ENCODE measurements at places on chromosomes 13 and 19.
A peak's percentile ranks its signal among the peaks of the same experiment; 100 is the strongest.

- DNase-seq, result no peak
These were observed 42.1 kb upstream of the TPM4 start for GRCh38 chr19:16034180-16034579.

DNA sequence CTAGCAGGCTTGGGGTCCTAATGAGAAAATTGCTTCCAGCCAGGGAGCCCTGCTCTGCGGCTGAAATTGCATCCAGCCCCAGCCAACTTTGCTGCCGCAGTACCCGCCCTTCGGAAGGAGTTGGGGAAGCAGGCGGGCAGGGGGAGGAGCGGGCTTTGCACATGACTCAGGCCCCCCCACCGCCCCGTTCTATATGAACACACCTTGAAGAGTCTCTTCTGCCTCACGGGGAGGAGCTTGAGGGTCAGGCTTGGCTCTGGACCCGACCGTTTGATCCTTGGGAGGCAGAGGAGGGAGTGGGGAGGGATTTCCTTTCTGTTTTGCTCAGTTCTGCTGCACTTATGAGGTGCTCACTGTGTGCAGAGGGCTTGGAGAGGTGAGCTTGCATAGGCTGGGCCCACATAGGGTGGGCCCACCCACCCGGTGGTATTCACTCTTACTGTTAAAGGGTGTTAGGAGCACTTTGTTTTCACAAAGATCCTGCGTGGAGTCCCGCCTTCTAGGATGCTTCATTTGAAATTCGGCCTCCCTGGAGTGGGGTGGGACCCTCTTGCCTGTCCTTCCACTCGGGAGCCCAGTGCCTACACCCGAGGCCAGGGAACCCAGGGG, 46.5 kb downstream of the LYL1 start:
- DNase-seq, result no peak

- DNase-seq, result no peak
These were observed 132.9 kb upstream of the SERP2 start for GRCh38 chr13:44240611-44241145.

DNA sequence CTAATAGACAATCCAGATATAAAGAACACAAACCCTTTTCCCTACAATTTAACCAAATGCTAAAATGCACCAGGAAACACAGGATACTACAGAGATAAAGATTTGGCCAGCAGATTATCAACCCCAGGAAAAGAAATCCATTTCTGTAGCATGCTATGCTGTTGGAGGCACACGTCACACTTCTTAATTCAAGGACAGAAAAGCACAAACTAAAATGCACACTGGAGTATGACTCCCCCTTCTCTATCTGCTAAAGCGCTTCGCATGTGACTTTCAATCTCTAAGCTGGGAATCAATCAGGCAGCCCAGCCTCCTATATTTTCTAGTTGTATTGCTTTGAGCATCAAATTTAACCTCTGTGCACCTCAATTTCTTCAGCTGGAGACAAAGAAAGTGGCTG, 22.2 kb downstream of the ABCC4 start:
- no peak for DNase-seq

GRCh38 chr13:37216331-37216730, 110.9 kb upstream of the CSNK1A1L start:
- no peak for DNase-seq

GRCh38 chr19:12723641-12724426, at the start of gene TNPO2:
TSS of gene TNPO2 (minus strand) at chr19:12723932. CDS start at chr19:12720977, 2,955 bp downstream.
- peak; percentile 51 for DNase-seq

GRCh38 chr13:48492470-48493065, 40.3 kb downstream of the RCBTB2 start:
- DNase-seq, result peak; percentile 59

DNA sequence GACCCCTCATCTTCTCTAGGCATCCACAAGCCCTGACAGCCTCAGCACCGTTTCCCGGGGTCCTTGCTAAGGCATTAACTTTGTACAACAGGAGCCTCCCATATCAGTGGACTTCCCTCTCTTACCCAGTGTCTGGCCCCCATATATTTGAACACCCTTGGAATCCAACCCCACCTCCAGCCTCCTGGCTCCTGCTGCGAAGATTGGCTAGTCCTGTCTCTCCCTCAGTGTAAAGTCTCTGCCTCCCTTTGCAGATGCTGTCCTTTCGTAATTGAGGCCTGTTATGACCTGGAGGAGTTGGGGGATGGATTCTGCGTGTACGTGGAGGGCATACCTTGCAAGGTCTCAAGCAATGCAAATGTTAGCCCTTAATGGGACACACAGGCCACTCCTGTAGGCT, 413.7 kb downstream of the IRS2 start:
- DNase-seq, result no peak

DNA sequence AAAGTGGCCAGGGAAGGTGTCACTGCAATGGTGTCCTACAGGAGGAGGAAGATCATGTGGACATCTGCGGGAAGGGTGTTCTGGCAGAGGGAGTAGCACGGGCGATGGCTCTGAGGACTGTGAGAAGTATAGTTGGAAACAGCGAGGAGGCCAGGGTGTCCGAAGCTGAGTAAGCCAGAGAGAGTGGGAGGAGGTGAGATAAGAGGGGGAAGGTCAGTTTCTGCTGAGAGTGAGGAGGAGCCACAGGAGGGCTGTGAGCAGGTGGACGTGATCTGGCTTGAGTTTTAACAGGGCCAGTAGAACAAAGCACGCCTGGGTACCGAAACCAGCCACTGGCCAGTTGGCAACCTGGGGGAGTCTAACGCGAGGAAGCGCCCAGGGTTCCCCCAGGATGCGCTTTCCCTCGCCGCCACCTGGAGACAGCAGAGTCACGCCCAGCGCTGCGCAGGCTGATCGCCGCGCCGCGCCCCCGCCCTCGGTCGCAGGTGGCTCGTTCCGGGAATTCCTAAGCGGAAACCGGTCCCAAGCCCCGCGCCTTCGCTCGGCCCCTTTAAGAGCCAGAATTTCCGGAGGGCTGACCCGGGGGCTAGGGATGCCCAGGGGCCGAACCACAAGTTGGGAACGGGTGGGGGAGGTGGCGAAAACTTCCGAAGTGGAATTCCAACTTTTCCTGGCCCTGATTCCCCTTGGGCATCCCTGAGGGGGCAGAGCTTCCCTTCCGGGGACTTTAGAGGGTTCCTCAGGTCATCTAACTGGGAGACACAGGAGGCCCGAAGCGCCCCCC, 1.1 kb upstream of the LSR start:
- no peak for DNase-seq

DNA sequence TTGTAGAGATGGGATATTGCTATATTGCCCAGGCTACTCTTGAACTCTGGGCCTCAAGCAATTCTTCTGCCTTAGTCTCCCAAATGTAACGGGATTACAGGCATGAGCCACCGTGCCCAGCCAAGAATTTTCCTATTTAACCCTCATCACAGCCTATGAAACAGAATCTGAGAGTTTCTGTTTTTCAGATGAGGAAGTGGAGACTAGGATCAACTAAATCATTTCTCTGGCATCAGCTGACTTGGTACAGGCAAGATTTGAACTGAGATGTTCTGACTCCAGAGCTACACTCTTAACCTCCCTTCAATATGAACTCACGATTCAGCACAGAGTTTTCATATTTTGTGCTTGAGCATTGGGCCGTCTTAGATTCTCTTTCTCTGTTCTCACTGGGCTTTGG, 8.1 kb downstream of the ZNF460 start:
- no peak for DNase-seq

DNA sequence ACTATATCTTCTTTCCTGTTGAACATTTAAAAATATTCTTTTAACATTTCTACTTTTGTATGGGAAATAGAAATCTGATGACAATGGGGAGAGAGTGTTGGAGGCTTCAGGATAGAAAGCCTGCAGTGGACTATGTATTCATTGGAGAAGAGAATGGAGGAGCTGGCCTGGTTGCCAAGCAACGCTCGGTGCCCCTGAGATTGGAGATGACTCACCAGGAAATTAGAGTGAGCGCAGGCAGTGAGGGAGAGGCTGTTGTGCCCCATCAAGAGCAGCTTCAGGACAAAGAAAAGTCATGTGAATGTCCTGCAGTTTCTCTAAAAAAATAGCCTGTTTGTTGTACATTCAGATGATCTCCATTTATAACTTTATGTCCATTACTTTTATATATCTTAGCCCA, 48.7 kb upstream of the ZNF835 start:
- no peak for DNase-seq

DNA sequence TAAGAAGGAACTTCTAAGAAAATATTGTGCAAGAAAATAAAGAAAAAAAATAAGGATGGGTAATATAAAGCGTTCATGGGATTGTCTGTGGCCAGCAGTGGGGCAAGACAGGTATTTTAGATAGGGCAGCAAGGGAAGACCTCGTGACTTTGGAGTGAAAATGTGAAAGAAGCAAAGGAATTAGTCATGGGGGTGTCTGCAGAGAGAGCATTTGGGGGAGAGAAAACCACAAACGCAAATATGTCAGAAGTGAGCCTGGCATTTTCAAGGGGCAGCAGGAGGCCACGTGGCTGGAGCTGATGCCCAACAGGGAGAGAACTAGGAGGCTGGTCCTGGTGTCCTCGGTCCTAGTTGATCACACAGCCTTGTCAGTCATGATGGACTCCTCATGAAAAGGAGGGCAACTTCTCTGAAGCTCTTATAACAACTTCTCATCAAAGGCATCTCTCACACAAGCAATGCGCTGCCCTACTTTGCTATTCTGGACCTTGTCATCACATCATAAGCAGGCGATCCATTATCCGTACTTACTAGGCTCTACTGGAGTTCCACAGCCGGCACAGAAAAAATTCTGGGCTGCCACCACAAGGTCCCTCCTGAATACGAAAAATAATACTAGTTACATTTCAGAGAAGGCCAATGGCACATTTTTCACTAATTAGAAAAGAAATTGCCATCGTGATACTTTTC, 31.0 kb downstream of the RUBCNL start:
- DNase-seq, result no peak

- DNase-seq, result no peak
These were observed 516.2 kb downstream of the MYO16 start for GRCh38 chr13:109145631-109146030.

DNA sequence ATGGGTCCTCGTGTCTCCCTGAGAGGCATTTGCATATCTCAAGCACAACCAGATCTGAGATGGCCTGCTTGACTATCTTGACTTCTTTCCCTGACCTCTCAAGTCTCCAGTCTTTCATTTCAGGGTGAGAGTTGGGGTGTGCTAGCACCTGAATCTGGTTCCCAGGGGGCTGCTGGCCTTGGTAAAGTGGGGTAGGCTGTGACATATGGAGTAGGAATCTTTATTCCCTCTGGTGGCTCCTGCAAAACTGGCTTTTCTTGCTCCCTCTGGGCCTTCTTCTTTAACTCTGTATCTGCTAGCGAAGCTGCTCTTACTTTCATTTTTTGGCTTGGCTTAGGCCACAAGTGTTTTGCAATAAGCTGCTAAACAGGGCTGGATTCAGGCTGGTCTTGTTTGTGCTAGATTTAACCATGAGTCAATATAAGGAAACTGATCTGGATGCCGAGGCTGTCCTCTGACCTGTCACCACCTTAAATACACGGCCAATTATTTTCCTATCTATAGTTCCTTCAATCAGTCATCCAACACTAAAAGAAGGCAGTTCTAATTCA, 42.3 kb downstream of the ZNF493 start:
- no peak for DNase-seq

DNA sequence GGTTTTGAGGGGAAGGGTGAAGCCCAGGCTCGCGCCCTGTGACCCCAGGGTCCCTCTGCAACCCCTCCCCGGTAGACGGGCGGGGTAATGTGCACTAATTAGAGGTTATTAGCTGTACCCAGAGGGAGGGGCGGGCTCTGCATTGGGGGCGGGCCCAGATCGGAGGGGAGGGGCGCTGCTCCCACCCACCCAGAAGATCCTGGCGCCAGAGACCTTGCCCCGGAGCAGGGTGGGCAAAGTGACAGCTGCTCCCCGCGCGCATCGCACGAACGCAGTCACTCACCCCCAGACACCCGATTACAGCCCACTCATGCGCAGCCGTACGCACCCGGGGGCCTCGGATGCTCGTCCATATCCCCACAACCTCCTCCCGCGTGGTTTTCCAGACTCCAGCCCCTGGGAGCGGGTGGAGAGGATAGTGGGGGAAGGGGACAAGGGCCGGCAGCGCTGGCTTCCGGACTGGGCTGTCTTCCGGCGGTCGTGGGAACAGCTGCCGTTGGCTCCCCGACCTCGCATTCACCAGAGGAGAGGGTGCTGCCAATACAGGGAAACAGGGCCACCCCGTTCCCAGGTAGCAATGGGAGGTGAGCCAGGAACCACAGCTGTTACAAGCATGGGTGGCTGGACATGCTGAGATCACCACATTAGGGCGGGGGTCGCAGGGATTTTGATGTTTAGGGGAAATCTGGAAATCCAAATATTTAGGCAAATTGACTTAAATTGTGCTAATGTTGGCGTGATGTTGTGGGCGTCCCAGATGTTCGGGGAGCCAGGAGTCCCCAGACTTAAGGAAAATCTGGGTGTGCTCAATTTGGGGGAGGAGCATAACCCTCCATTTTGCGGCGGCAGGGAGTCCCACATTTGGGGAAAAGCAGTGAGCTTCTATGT, 2.9 kb upstream of the HOOK2 start:
- no peak for DNase-seq

DNA sequence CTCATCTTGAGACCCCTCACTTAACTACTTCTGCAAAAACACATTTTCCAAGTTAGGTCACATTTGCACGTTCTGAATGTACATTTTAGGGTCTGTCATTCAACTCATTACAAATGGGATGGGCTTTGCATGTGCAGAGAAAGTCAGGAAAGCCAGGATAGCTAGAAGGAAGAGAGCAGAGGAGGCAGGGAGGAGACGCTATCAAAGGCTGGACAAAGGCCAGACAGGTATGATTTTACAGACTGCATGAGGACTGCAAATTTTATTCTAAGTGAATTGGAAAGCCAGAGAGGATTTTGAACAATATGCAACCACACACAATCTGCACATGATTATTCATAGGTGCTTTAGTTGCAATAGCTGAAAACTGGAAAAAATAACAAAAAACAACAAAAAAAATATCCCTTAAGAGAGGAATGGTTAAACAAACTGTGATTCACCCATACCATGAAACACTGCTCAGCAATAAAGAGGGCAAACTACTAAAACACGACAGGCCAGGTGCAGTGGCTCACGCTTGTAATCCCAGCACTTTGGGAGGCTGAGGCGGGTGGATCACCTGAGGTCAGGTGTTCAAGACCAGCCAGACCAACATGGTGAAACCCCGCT, 21.1 kb downstream of the SYDE1 start:
- DNase-seq, result no peak

GRCh38 chr19:3893509-3894179, 13.2 kb downstream of the ATCAY start:
- DNase-seq, result no peak

- DNase-seq, result no peak
These were observed 46.1 kb upstream of the TSC22D1 start for GRCh38 chr13:44622261-44622660.
